Small intestine (tissue), 16 donors: ENCODE measurements at places on chromosomes 1 and 21.
A peak's percentile ranks its signal among the peaks of the same experiment; 100 is the strongest.

- no peak overlapping the region for H3K4me3 ChIP-seq
- no peaks in the 10 kb centered on the region for H3K36me3 ChIP-seq
- no peaks in the 10 kb centered on the region for H3K4me1 ChIP-seq
- no peaks in the 10 kb centered on the region for H3K27me3 ChIP-seq
- no peak for DNase-seq
- H3K27ac ChIP-seq = no peak overlapping the region
These were observed 587.1 kb downstream of the LMO4 start for GRCh38 chr1:87915771-87916170.

DNA sequence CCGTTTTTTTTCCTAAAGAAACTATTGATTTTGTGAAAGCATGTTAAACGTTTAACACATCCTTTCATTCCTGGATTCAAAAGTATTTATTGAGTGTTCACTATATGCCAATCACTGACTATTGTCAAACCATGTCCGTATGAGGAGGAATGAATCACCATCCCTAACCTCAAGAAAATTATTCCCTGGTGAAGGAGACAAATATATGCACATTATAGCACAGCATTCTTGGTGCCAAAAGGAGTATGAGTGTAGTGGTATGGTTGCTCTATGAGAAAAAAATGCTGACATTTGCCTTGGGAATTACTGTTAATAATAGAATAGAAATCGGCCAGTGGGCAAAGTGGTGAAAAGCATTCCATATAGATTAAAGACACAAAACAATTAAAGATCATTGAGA, 1390.1 kb downstream of the MRPL39 start:
- H3K27ac ChIP-seq = no peak overlapping the region
- H3K4me1 ChIP-seq = no peaks in the 10 kb centered on the region
- H3K27me3 ChIP-seq = no peaks in the 10 kb centered on the region
- H3K4me3 ChIP-seq = no peak overlapping the region
- H3K36me3 ChIP-seq = no peaks in the 10 kb centered on the region

DNA sequence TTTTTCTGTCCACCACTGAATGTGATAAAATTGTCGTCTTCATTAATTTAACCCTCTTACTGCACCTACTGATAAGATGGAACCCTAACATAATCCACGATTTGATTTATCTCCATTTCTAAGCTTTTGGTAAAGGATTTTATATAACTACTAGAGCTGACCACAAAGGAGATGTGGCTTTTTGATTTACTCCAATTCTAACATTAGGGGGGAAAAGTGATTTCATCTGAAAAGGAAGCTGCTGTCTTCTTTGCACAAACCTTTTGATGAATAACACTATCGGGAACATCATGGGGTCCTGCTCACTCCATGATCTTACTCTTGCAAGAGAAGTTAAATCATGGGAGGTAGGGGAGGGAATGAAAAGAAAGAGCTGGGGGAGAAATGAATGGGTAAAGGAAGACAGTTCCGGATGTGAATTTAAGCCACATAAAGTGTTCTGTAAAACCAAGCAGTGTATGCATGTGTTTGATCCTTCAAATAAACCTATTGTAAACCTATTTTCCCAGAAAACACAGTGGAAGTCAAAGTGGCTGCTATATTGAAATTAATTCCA, 161.8 kb downstream of the GABPA start:
- H3K27me3 ChIP-seq = no peaks in the 10 kb centered on the region
- H3K36me3 ChIP-seq = no peaks in the 10 kb centered on the region
- DNase-seq = no peak
- no peak overlapping the region for H3K27ac ChIP-seq
- no peak overlapping the region for H3K4me3 ChIP-seq

DNA sequence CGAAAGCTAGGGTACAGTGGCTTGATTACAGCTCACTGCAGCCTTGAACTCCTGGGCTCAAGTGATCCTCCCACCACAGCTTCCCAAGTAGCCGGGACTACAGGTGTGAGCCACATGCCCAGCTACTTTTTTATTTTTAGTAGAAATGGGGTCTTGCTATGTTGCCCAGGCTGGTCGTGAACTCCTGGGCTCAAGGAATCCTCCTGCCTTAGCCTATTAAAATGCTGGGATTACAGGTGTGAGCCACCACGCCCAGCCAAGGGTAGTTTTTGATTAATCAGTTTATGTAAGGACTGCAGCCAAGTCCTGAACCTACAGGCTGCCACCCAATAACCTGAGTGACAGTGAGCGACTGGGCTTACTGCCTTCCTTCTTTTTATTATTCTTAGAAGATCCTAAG, 88.3 kb downstream of the PIK3R3 start:
- no peaks in the 10 kb centered on the region for H3K27me3 ChIP-seq
- DNase-seq = no peak
- H3K36me3 ChIP-seq = peaks cover 20% of the 10 kb centered on the region
- H3K4me3 ChIP-seq = no peak overlapping the region
- no peak overlapping the region for H3K27ac ChIP-seq

DNA sequence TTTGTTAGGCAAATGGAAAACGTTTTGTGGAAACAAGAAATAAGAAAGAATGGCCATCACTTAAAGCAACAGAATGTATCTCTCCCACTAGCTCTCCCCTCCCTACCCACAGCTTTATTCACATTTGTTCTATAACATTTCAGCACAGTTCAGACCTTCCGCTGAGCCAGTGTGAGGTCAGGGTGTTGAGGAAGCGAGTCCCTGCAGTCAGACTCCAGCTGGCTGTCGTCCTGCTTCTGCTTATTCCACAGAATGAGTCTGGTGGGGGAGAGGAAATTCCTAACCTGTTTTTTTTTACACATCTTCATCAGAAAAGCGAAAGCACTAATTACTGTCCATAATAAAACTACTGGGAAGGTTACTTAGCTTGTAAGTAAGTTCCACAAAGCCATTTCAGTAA, 39.0 kb downstream of the MRPL39 start:
- H3K27ac ChIP-seq = no peak overlapping the region
- H3K4me3 ChIP-seq = no peak overlapping the region
- no peaks in the 10 kb centered on the region for H3K27me3 ChIP-seq
- H3K36me3 ChIP-seq = no peaks in the 10 kb centered on the region
- DNase-seq = no peak
- H3K4me1 ChIP-seq = no peaks in the 10 kb centered on the region

DNA sequence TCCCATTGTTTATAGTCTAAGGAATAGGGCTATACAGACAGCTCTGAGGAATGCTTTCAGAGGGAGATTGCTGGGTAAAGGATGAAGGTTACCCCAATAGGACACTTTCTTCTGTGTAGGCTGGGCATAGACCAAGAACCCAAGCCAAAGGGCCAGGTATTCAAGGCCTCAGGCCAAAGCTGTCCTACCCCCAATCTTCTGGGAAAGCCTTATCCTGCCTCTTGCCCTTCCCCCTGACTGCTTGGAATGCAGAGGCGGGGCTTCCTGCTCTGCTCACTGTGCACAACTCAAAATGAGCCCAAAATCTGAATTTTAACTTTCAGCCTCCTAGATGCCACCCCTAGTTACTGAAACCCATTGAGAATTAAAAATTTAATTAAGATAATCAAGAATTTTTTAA, 2.2 kb downstream of the OR10Z1 start:
- DNase-seq = no peak
- no peaks in the 10 kb centered on the region for H3K36me3 ChIP-seq
- no peaks in the 10 kb centered on the region for H3K27me3 ChIP-seq
- H3K4me3 ChIP-seq = no peak overlapping the region

GRCh38 chr1:42739753-42740700, at the start of gene CLDN19:
TSS of gene CLDN19 (minus strand) at chr1:42740236. CDS start at chr1:42740063, 173 bp downstream.
- peak; percentile 28 for DNase-seq
- H3K36me3 ChIP-seq = no peaks in the 10 kb centered on the region
- no peak within 1 kb of the TSS for H3K4me3 ChIP-seq
- peaks cover 13% of the 10 kb centered on the region for H3K4me1 ChIP-seq
- H3K27ac ChIP-seq = no peak within 1 kb of the TSS

GRCh38 chr1:109247401-109248365, 1.7 kb upstream of the CELSR2 start:
- no peak overlapping the region for H3K27ac ChIP-seq
- DNase-seq = no peak
- H3K4me1 ChIP-seq = peaks cover 2% of the 10 kb centered on the region
- H3K36me3 ChIP-seq = no peaks in the 10 kb centered on the region
- no peaks in the 10 kb centered on the region for H3K27me3 ChIP-seq

DNA sequence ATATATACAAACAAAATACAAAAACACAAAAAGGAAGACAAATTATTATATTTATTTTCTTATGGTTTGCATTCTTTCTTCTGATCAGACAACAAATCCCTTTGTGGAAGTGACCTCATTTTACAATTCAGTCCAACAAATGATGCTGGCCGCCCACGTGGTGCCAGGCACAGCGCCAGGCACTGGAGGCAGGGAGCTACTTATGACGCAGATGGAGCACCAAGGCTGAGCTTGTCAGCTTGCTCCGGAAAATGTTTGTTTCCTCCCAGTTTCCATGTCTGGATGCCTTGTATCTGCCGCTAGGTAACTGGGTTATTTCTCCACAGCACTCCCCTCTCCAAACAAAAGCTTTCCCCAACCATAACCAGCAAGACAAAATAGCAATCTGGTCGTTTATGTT, 30.7 kb upstream of the CD34 start:
- H3K27ac ChIP-seq = no peak overlapping the region
- H3K27me3 ChIP-seq = no peaks in the 10 kb centered on the region
- no peaks in the 10 kb centered on the region for H3K4me1 ChIP-seq
- no peak for DNase-seq
- no peak overlapping the region for H3K4me3 ChIP-seq

DNA sequence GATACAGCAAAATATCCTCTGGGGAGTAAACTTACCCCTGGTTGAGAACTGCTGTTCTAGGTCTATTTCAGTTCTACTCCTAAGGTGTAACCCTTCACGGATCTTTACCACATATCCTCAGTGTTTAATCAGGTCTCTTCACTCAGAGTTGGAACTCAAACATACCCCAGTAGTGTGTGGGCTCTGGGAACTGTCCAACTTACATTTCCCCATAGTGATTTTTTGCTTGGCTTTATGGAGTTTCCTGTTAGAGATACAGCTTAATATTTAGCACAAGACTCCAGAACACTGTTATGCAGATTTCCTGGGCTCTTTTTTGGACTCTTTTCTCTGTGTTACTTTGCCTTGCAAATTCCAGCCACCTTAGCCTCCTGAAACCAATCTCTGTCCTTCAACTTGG, 26.7 kb upstream of the LIN9 start:
- no peaks in the 10 kb centered on the region for H3K27me3 ChIP-seq
- no peaks in the 10 kb centered on the region for H3K4me1 ChIP-seq
- no peak overlapping the region for H3K27ac ChIP-seq
- no peaks in the 10 kb centered on the region for H3K36me3 ChIP-seq

DNA sequence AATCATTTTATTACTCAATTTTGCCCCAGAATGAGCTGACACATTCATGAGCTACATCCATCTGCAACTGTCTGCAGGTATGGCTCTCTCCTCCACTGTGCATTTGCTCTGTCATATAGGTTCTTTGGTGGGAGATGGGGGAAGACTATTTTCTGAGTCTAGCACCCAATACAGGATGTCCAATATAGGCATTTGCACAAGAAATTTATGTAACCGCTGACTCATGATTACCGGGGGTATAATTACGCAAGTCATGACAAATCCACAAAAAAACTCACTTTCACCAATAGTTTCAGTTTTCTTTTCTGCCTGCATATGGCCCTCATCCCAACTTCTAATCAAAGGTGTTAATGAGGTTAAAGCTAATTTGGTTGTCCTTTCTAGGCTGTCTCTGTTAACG, 17.5 kb upstream of the VSIG8 start:
- no peak for DNase-seq
- no peak overlapping the region for H3K27ac ChIP-seq
- no peak overlapping the region for H3K4me3 ChIP-seq
- H3K4me1 ChIP-seq = peaks cover 14% of the 10 kb centered on the region
- H3K27me3 ChIP-seq = no peaks in the 10 kb centered on the region

- H3K4me1 ChIP-seq = peaks cover 44% of the 10 kb centered on the region
- H3K36me3 ChIP-seq = no peaks in the 10 kb centered on the region
- peak within 1 kb of the TSS; percentile 76 for H3K27ac ChIP-seq
These were observed at the start of the genes FBXO2 and FBXO44 for GRCh38 chr1:11654137-11654938. TSS of gene FBXO2 (minus strand) at chr1:11654429. CDS start at chr1:11654340, 89 bp downstream. TSS of gene FBXO44 (plus strand) at chr1:11654877. CDS start at chr1:11655836, 959 bp downstream.

DNA sequence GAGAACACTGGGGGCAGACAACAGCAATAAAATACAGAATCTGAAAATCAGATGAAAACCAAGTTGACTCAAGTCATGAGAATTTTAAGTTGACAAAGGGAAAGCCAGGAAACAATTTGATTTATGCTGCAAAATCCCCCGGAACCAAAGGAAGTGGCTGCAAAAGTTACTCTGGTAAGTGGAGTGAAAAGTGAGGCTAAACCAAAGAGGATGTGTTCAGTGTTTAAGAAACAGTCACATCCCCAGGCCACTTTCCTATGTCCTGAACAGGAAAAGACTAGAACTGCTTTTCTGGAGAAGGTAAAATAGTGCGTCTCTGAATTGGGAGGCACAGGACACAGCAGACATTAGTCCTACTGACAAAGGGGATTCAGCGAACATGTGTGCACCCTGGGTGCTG, 5.9 kb downstream of the TARBP1 start:
- peaks cover 19% of the 10 kb centered on the region for H3K36me3 ChIP-seq
- H3K27me3 ChIP-seq = no peaks in the 10 kb centered on the region
- H3K4me1 ChIP-seq = no peaks in the 10 kb centered on the region
- H3K4me3 ChIP-seq = no peak overlapping the region
- no peak for DNase-seq

GRCh38 chr1:26459573-26460031, 12.6 kb upstream of the HMGN2 start:
- H3K27me3 ChIP-seq = no peaks in the 10 kb centered on the region
- H3K27ac ChIP-seq = no peak overlapping the region
- no peaks in the 10 kb centered on the region for H3K4me1 ChIP-seq

GRCh38 chr1:41649396-41650027, 165.0 kb upstream of the EDN2 start:
- H3K4me1 ChIP-seq = no peaks in the 10 kb centered on the region
- no peak overlapping the region for H3K4me3 ChIP-seq
- no peaks in the 10 kb centered on the region for H3K27me3 ChIP-seq
- DNase-seq = no peak
- H3K36me3 ChIP-seq = no peaks in the 10 kb centered on the region

DNA sequence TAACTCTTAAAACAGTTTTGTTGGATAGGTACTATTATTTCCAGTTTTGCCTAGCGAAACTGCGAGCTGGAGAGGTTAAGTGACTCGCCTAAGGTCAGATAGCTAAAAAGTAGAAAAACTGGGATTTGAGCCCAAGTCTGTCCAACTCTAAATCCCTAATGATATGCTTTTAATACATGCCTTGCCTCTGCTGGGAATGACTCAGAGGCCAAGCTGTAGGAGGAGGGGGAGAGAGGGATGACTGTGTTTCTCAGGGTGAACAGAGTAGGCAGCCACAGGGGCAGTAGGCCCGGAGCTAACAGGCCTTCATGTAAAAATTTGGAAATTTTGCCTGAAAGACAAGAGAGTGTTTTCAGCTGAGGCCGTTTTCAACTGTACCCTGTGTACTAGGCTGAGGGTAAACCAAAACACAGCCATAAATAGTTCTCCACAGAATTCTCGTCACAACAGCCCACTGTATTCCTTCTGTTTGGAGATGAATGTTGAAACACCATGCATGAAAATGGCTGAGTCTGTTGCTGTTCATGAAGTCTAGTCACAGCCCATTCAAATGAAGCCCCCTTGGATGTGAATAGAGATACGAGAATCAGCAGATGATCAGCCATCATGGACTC, 107.5 kb upstream of the HOOK1 start:
- H3K4me3 ChIP-seq = no peak overlapping the region
- H3K27me3 ChIP-seq = no peaks in the 10 kb centered on the region

GRCh38 chr1:213600879-213601278, 386.9 kb upstream of the PROX1 start:
- DNase-seq = no peak
- no peaks in the 10 kb centered on the region for H3K27me3 ChIP-seq
- no peak overlapping the region for H3K4me3 ChIP-seq
- H3K4me1 ChIP-seq = no peaks in the 10 kb centered on the region
